ENCODE measurements at places on chromosomes 3 and 15. TPM values are rescaled to one million over a fixed set of nuclear protein-coding genes. Genes with fewer than 3 reads are reported as not detected.

- no peak for DNase-seq
These were observed 45.4 kb upstream of the PYDC2 start for GRCh38 chr3:191415566-191415965.

- DNase-seq = no peak
These were observed 16.9 kb upstream of the RAB7A start for GRCh38 chr3:128709038-128709437.

DNA sequence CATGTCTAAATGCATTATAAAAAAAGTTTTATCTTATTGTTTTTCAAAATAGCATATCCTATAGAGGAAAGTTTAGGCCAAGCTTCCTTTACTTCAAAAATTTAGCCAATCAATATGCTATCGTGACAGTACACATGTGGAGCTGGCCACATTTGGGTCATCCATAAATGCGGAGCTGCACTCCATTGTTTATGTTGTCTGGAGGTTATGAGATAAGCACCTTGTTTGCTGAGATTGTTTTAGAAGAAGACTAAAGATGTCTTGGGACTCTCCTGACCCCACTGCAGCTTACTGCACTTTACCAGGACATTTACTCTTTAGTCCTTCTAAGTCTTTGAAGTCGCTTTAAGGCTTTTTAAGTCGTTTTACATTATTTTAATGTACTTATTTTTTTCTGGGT, 265.9 kb downstream of the OCA2 start:
- no peak for DNase-seq

DNA sequence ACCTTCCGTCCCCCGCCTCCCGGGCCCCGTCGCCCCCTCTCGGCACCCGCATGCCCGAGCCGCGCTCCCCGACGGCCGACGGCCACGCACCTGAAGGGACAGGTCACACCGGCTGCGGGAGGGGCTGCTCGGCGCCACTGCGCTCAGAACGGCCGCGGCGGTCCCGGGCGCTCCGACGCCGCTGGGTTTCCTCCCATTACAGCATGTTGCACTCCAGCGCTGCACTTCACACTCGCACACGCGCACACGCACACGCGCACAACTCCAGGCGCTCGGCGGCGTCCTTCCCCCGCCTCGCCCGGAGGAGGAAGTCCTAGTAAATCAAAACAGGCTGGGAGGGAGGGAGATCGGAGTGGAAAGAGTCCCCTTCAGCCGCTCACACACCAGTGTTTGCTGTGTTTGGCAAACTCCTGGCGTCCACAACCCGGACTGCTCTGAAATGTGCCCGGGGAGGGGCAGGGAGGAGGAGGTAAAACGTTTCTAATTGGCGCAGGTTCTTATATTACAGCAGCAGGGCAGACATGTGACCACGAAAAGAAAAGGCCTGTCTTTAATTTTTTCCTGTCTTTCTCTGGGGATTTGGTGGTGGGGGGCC, 76.7 kb upstream of the VGLL4 start:
- peak; percentile 86 for DNase-seq

DNA sequence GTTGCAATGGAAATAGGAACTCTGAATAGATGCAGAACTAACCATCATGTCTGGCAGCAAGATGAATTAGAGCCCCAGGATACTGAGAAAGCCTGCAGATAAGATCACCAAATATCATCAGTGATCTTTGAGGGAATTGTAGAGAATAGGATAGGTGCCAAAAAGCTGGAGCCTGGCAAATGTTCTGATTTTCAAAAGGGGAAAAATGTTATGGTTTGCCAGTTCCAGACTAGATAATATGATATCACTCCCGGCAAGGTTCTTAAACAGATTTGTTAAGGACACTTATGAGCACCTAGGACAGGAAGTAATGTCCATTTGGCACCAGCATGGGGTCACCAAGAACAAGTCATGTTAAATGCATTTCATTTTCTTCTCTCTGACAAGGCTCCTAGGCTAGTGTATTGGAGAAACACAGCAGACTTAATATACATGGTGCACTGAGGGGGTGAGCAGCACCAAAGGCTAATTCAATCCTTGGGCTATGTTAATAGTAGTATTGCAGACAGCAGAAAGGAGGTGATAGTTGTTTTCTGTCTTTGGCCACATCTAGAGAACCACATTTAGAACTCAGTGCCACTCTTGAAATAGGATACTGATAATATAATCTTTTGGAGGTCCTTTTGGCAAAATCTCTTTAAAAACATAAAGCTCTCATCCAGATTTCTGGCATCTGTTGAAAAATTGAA, 4.8 kb downstream of the SRGAP3 start:
- DNase-seq = no peak

- no peak for DNase-seq
These were observed 221.4 kb upstream of the NANOGP8 start for GRCh38 chr15:35306361-35306981.

GRCh38 chr3:64023861-64024223, 548 bp upstream of the PSMD6 start:
- DNase-seq = no peak

The RLBP1 gene
- total RNA-seq = not detected

The GOLGA8B gene
- 152 TPM for total RNA-seq

The SQOR gene
- total RNA-seq = 85.8 TPM
